AG20443 (cell line): ENCODE measurements at places on chromosomes 6 and 20.

- no peak for DNase-seq
Measured at GRCh38 chr6:21091411-21091810, 502.1 kb upstream of the SOX4 start.

GRCh38 chr20:1845163-1845523 is 50.1 kb upstream of the SIRPA start:
- no peak for DNase-seq

- no peak for DNase-seq
Measured at GRCh38 chr6:72248621-72249020, 362.3 kb downstream of the RIMS1 start.

GRCh38 chr6:87671555-87672029 is 30.4 kb downstream of the AKIRIN2 start:
- DNase-seq = no peak

DNA sequence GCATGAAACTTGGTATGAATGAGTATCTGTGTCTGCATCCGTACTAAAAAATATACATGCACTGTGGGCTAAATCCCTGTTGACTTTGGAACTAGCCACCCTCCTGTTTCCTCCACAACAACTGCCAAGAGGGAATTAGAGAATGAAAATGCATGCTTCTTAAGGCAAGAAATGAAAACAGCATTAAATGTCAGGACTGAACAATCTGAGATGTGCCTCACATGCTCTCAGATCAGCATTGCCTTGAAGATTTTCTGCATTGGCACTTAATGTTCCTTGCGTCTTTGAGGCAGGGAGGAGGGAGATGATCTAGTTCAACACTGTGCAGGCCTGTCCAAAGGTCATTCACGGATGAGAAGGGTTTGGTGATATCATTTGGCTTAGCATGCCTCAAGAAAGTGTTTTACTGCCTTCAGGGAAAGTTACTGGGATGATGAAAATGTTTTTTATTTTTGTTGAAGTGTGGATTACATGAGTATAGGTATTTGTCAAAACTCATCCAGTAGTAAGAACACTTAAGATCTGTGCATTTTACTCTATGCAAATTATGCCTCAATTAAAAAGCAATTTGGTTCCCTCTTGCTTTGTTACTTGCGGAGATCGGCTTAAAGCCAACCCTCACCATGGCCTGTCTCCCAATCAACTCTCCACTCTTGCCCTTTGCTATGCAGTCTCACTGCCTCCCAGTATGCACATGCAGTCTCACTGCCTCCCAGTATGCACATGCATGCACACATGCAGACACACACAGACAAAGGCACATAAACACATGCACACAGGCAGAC is 47.5 kb upstream of the RIN2 start:
- no peak for DNase-seq

- peak; percentile 56 for DNase-seq
Measured at GRCh38 chr6:134446218-134446848, 128.4 kb upstream of the SGK1 start.

GRCh38 chr20:55417836-55418235 is 587.5 kb downstream of the CBLN4 start:
- DNase-seq = no peak

GRCh38 chr6:54665278-54665677 is 181.3 kb upstream of the FAM83B start:
- DNase-seq = no peak

DNA sequence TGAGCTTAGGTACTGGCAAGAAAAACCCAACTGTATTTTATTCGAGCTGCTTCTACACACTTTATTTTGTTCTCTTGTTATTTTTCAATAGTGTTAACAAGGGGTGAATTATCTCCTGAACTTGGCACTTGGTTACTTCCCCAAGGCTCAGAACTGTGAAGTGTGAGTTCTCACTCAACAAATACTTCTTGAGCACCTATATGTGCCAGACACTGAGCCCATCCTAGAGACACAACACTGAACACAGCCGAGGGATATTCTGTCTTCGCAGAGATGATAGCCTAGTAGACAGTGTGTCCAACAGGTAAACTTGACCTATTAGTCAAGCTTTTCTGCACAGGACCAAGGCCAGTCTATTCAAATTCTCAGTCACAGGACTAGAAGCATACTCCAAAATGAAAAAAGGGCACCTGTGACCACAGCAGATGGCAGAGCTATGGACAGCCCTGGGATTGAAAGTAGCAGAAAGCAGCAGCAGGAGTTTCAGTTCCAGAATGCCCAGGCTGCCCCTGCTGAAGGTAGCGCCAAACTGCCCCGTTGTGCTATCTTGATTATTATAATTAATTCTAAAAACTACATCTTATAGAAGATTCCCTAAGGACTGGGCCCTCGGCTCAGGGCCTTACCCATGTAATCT is 77.8 kb upstream of the TAB2 start:
- DNase-seq = no peak

DNA sequence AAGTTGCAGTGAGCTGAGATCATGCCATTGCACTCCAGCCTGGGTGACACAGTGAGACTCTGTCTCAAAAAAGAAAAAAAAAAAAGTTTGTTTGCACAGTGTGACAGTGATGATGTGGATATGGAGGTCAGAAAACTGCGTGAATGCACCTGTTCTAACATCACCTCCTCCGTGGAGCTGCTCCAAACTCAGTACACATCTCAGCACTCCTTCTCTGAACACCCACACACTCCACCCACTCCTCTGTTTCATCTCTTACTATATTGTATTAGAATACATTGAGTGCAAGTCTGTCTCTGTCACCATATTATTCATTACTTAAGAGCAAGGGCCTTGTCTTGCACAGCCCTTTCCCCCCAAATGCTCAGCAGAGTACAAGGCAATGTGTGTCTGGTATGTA is 51.5 kb upstream of the ENPP4 start:
- DNase-seq = no peak

GRCh38 chr20:41176711-41177552 is 39.6 kb downstream of the PLCG1 start:
- no peak for DNase-seq

DNA sequence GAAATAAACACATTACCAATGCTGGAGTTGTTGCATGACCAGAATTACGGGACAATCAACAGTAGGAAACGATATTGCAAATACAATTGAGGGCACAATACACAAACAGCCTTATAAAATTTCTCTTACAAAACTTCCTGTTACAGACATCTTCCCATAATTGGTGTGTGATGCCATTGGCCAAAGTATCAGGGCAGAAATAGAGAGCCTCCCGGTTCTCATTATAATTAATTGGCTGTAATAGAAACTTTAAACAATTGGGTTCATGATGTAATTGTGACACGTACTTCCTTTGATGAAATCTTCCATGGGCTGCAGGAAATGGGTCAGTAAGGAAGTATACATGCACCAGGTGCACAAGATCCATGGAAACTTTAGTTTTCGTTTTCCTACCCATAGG is 40.3 kb upstream of the RALGAPA2 start:
- DNase-seq = no peak

DNA sequence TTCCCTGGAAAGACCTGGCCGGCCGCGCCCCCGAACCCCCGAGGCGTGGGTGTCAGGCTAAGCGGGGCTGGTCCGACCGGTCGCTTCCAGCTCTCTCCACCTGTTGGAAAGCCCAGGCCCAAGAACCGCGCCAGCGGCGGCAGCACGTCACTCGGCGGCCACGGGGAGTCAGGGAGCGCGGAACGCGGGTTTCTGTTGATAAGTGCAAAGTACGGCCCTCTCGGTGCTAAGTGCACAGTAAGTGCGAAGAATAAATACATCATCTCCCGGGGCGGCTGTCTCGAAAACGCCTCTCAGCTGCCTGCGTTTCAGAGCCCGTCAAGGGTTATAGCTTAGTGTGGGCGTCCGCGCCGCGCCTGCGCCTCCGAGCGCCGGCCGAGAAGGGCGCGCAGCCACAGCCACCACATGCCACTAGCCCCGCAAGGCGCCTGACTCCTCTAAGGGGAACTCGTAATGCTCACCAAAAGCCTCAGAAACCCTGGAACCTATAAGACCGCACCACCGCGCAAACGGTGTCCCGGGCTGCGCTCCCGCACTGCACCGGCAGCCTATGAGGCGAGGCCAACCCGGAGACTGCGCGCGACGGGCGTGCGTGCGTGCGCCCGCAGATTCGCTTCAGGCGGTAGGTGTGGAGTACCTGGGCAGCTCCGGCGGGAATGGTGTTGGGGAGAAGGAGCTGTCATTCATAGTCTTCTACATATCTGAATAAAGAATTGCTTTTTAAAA is 9.2 kb upstream of the TBX18 start:
- peak; percentile 49 for DNase-seq

- DNase-seq = no peak
Measured at GRCh38 chr6:169963581-169964297, 212.3 kb downstream of the ERMARD start.

- no peak for DNase-seq
Measured at GRCh38 chr6:36139991-36140710, 9.8 kb downstream of the MAPK13 start.

GRCh38 chr6:139439349-139439748 is 64.9 kb upstream of the CITED2 start:
- no peak for DNase-seq

DNA sequence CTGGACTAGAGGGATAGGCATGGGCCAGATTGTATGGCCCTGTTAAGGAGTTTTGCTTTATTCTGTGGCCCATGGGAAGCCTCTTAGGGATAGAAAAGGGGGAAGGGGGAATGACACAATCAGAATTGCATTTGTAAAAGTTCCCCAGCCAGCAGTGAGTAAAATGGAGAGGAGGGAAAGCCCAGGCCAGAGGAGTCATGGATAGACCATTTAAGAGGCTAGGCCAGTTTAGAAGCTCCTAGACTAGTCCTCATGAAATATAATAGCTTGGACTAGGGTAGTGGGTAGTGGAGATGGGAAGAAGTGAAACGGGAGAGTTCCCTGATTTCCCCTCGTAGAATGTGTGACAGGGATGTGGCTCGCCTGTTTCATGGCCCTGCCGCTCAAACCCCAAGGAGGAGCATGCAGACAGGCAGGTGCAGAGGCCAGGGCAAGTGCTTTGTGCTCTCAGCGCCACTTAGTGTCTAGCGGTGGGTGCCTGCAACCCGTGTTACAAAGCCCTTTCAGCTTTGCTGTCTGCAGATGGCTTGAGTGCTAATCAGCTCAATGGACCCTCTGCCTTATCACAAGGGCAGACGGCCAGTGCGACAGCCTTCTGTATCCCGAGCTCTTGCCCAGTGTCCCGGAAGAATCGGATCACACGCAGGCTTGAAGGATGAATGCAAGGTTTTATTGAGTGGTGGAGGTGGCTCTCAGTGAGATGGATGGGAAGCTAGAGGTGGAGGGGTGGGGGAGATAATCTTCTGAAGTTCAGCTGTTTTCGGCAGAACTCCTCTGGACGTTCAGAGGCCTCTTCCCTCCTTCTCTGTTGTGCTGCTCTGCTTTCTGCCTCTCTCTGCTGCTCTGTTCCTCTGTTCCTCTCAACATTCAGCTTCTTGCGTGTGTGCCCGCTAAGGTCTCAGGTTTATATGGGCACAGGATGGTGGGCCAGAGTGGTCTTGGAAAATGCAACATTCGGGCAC is 141.1 kb downstream of the CEP57L1 start:
- DNase-seq = no peak

DNA sequence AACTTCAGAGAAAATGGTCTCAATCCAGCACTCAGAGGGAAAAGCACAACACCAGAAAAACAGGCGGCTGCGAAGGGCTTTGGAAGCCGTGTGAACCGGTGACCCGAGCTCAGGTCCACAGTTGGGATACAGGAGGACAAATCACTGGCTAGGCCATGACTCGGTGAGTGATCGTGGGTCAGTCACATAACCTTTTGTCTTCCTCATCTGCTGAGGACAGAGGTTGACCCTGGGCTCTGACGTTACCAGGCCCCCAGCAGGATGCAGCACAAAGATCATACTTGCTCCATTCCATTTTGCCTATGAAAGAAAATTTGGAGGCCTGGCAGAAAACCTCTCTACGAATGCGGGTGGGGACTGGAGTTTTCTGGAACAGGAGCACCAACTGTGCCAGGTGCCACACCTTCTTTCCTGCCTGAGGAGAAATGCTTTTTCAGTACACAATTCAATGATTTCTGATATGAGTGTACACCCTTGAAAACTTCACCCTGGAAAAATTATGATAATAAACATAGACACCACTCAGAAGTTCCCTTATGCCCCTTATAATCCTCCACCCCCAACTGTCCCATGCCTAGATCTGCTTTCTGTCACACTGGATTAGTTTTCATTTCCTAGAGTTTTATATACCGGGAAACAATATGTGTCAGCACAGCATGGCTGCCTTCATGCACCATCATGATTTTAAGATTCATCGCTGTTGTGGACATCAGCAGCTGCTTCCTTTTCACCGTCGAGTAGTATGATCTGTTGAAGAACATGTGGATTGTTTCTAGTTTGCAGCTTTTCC is 85.3 kb upstream of the RALGAPA2 start:
- DNase-seq = no peak

- DNase-seq = peak; percentile 46
Measured at GRCh38 chr20:22453244-22454080, 130.9 kb downstream of the FOXA2 start.

GRCh38 chr6:43203029-43203717 is 21.2 kb downstream of the CUL9 start:
- no peak for DNase-seq

DNA sequence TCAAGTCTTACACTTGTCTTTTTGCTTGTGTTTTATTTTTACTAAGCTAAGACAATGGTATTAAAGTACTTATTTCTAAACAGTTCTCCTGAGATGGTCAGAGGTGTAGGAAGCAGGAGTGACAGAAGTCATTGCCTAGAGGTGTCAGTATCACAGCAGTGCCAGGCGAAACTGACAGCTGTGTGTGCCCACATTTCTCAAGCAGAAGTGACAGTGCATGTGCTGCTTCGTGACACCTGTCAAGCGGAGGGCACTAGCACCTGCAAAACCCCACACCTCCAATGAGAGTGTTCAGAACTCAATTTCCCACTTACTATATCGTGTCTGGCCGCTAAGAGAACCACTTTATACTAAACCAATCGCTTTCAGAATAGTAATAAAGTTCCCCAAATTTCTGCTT is 82.8 kb downstream of the SLC23A2 start:
- DNase-seq = no peak

- no peak for DNase-seq
Measured at GRCh38 chr6:157137501-157137900, 185.8 kb downstream of the TMEM242 start.

DNA sequence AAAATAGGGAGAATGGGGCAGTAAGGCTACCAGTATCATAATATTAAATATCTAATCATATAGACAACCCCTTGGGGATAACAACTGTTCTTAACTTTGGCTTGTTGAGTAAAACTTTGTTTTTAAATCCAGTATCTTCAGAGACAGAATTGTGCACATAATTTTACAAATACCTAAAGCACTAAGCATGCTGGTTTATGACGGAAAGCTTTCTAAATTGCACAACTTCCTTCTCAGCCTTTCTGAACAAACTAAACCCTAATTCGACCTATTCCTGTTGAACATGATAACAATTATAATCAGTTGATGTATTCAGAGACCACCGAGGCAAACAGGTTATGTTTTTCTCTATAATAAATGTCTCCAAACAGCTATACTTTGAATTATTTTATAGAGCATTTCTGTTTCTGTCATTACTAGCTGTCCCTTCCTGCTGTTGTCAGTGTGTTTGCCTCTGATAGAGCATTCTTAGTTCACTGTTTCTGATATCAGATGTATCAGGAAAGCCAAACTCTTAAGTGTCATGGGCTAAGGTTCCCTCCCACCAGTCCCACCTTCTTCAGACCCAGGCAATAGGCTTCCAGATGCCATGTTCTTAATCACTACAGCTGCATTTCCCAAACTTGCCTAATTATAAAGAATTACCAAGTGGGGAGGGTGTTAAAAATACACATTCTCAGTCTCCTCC is 8.7 kb downstream of the ZHX3 start:
- peak; percentile 23 for DNase-seq
